Renal pelvis (tissue), 12 donors: ENCODE measurements at places on chromosomes 16 and 17.

DNA sequence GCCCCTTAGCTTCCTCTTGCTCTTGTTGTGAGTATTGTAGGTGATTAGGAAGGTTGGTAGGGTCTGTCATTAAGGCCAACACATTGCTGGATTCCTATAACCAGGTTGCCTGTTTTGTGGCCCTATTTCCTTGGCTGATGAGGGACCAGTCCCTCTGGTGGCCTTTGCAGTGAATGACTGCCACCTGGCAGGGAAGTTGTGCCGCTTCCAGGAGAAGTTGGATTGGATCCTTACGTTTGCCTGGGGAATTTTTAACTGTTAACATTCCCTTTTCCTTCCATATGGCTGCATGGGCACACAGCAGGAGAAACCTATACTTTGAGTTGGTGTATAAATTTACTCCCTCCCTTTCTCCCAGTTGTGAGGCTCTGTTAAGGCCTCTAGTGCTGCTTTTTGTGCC lies 32.4 kb downstream of the LCMT1 start:
- no peak for DNase-seq

DNA sequence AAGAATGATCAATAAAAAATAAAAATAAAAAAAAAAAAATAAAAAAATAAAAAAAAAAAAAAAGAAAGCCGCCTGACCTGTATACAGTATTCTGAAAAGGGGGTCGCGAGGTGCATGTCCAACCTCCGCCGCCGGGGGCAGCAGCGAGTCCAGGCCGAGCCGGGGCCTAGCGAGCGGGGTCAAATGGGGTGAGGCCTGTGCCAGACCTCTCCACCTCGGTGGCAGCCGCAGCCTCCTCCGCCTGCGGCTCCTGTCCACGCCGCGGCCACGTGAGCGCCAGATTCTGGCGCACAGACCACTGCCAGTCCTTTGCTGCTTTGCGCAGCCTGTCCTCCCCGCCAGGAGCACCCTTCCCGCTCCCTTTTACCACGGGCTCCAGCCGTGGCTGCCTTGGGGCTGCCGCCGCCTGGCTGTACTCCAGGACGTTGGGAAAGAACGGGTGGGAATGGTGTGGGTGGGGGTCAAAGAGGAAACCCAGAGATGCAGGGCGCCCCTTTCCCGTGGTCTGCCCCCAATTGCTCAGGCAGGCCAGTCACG lies 2.4 kb upstream of the BCKDK start:
- no peak for DNase-seq

GRCh38 chr17:49388290-49388640 lies 26.2 kb upstream of the ZNF652 start:
- no peak for DNase-seq

DNA sequence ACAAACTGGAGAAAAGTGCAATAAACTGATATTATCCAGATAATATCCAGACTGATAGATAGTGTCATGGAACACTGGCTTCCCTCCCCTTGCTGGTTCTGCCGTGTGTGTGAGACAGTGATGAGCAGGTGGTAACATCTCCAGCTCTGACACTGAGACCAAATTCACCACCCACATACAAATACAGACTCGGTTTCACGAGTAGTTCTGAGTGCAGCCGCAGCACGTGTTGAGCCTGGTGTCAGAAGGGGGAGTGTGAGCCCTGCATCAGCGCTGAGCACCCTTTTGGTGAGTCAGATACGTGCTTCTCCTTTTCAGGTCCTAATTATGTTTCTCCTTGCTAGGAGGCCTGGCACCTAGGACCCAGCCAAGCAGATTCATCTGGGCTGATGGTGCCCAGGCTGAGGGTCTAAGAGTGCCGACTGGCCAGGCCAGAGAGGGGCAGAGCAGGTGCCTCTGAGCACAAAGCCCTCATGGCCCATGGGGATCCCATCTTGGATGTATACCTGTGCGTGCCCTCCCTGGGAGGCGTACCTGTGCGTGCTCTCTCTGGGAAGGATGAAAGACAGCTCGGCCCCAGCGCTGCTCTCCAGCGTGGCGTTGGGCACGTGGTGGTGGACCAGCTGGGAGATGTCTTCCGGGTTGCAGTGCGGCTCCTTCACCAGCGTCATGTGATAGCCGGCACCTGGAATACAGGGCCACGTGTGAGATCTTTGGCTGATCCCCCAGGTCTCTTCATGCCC lies 27.3 kb upstream of the RNPS1 start:
- DNase-seq: no peak

DNA sequence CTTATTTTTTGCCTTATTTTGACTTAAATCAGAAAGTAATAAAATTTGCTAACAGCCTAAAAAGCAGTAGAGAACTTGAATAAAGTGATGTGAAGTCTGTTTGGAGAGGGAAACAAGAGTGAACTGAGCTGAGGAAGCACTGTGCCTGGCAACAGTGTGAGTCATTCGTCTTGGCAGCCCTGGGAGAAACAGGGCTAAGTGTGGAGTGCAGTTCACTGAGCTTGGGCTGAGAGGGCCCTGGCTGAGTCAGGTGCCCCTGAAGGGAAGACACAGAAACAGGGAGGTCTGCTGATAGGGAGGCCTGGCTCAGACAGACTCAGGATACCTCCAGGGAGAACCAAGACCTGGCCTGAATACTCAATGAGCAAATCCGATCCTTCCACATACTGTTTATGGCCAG lies 132.1 kb downstream of the HS3ST4 start:
- no peak for DNase-seq

DNA sequence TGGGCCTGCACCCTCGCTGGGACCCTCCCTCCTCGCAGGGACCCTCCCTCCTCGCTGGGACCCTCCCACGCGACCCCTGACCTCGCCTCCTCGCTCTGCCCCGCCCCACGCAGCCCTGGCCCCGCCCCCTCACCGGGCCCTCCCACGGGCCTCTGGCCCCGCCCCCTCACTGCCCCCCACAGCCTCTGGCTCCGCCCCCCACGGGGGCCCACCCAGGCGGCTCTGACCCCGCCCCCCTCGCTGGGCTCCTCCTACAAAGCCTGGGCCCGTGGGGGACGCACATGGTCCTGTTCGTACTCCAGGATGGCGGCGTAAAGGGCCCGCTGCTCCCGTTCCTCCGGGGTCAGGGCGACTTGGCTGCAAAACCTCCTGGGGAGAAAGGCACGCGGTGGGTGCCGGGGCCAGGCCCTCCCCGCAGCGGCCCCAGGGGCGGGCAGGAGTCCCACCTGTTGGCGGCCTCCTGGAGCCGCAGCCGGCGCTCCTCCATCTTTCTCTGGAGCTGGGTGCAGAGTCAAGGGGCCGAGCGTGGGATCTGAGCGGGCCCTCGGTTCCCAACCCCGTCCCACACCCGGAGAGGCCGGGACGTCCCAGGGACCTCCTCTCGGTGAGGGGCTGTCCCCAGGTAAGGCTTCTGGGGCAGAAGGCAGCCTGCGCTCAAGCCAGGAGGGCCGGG lies 9.0 kb downstream of the VPS9D1 start:
- no peak for DNase-seq

DNA sequence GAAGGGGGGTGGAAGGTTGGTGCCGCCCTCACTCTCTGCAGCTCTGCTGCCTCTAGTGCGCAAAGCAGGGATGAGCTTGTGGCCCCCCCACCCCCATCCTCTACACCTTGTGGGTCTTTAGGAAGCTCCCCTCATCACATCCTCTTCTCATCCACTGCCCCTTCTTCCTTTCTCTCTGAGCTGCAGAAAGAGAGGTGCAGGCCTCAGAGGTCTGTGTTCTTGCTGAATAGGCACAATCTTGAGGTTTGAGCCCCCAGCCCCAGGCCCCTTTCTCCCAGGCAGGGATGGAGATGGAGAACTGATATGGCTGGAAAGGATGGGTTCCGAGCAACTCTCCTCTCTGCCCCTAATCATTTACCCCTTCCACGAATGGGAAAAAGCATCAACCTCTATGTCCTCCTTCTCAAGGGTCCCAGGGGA lies 2.6 kb downstream of the CACNA1G start:
- no peak for DNase-seq

- DNase-seq: no peak
These were observed 33.8 kb downstream of the PIPOX start for GRCh38 chr17:29076722-29077121.

- DNase-seq: no peak
These were observed 265.3 kb downstream of the SEC14L1 start for GRCh38 chr17:77405867-77406732.

- DNase-seq: no peak
These were observed 20.1 kb downstream of the ORC6 start for GRCh38 chr16:46709469-46710005.

GRCh38 chr16:50709980-50710379 lies 16.6 kb downstream of the NOD2 start:
- no peak for DNase-seq

DNA sequence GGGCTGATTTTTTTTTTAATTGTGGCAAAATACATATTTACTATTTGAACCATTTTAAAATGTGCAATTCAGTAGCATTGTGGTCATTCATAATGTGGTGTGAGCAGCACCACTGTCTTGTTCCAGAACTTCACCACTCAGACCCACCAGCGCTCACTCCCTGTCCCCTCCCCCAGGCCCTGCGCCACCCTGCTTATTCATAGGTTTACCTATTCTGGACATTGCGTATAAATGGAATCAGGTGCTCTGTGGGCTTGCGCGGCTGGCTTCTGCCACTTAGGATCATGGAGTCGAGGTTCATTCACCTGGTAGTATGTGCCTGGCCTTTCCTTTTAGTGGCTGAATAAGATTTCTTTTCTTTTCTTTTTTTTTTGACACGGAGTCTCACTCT lies 59.4 kb downstream of the NT5M start:
- no peak for DNase-seq

- DNase-seq: no peak
These were observed 22.4 kb downstream of the KDM8 start for GRCh38 chr16:27225536-27226360.

- DNase-seq: no peak
These were observed 249.3 kb downstream of the CEP112 start for GRCh38 chr17:65942592-65942991.

GRCh38 chr16:18018376-18018775 lies 318.2 kb downstream of the NPIPA8 start:
- DNase-seq: peak; percentile 67

GRCh38 chr17:11780621-11781020 lies 182.4 kb downstream of the DNAH9 start:
- no peak for DNase-seq

GRCh38 chr17:78904371-78904770 lies 1.4 kb upstream of the CEP295NL start:
- DNase-seq: no peak

DNA sequence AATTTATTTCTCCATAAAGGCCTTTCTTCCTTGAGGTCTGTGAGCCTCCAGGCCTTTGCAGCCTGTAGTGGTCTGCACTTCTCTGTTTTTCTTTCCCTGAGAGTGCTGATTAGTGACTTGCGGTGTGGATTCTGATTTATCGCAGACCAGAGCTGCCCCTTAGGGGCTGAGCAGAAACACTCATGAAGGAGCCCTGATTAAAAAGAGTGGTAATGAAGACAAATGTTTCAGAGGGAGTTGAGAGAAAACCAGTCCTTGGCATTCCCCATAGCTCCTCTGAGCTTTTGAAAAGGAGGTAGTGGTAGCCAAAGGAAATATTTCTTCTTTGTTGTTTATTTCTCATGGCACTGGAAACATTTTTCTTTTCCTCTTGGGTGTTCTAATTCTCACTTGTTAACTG lies 268.1 kb upstream of the TBX2 start:
- DNase-seq: peak; percentile 65

- no peak for DNase-seq
These were observed 21.1 kb downstream of the MINK1 start for GRCh38 chr17:4854111-4854681.

GRCh38 chr16:900211-900610 lies 70.6 kb downstream of the LMF1 start:
- DNase-seq: no peak

DNA sequence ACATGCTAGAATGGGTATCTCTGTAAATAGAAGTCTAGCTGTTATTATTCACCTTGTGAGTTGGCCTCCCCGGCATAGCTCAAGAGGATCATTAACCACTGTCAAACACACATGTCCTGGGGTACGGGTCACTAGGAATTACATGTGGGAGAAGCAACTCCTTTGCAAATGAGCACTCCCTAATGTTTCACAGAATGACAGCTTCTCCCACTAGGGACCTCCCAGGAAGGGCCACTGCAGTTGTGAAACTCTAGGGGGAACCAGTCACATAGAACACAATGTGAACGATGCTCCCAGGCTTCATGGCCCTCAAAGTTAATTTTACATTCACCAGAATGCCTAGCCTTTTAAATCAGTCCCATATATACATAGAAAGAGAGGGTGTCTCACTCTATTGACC lies 12.4 kb upstream of the ZNF19 start:
- DNase-seq: peak; percentile 54

DNA sequence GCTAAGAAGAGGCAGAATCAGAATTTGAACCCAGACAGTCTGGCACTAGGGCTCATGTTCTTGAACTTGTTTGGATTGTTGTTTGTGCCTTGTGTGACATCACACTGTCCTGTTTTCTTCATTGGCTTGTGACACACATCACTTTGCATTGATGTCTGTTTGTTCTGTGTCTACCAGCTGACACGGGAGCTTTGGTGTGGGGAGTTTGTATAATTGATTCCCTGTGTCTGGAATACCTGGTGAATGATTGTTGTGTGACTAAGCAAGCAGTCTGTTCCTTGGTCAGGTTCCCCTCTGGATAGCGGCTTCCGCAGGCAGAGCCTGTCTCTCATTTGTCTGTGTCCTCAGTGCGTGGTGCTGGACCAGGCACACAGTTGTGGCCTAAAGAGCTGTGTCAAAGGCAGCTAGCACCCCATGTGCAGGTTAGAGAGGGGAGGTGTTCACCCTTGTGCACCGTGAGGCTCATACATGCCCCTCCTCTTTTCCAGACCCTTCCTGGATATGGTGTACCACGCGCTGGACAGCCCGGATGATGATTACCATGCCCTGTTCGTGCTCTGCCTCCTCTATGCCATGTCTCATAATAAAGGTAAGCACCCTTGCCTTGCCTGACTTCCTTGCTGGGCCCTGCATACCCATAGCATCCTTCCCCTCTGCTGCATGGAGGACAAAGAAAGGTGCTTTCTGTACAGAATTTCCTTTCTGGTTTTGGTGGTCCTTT lies 80.1 kb downstream of the CLEC16A start:
- no peak for DNase-seq

DNA sequence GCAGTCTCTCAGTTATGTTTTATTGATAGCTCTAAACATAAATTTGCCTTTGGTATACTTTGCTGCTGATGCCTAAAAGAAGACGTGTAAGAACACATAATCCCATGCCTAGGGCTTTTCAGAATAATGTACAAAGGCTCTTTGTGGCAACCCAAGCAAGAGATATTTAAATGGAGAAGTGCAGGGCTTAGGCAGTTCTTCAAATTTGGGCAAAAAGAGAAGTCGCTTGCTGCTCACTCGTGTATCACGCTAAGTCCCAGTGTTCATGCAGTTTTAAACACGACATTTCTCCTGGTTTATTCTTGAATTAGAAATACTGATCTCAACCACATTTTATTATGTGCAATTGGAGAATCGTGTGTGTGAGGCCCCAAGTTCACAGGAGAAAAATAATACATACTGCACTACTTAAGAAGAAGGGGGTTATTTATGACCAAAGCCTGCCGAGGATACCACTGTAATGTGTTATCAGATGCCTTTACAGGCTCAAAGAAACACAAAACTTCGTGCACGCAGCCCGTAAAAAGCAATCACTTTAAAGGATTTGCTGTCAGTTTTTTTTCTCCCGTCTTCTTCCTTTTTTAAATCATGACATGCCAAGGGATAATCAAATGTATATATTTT lies 22.5 kb upstream of the IRX6 start:
- DNase-seq: no peak

GRCh38 chr17:57862694-57863667 lies 13.1 kb upstream of the MRPS23 start:
- no peak for DNase-seq

- DNase-seq: peak; percentile 91
These were observed 333.1 kb downstream of the FOXL1 start for GRCh38 chr16:86911437-86911958.
